Naive thymus-derived CD8-positive, alpha-beta T cell (primary cell): ENCODE measurements at places on chromosomes 3 and 15.

DNA sequence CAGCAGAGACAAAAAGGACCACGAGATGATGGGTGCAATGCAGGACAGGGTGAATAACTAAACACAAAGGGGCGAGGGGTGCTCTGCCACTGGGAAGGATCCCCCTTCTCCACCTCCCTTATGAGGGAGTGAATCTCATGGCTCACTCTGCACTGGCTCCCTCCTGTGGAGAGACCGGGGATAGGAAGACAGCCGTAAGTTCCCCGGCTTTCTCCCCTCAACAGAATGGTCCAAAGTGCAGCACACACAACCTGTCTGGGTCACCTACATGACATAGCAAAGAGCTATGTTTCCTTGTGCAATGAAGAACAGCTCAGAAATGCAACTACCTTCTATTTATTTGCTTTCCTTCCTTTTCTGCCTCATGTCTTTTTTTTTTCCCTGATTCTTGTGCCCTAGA is 7.8 kb upstream of the ACSBG1 start:
- no peak for DNase-seq
- no peaks in the 10 kb centered on the region for H3K27me3 ChIP-seq
- H3K36me3 ChIP-seq = no peaks in the 10 kb centered on the region
- no peak overlapping the region for H3K27ac ChIP-seq
- H3K4me3 ChIP-seq = no peak overlapping the region
- peaks cover 1% of the 10 kb centered on the region for H3K4me1 ChIP-seq

- H3K27ac ChIP-seq = no peak overlapping the region
- no peaks in the 10 kb centered on the region for H3K27me3 ChIP-seq
- H3K4me1 ChIP-seq = no peaks in the 10 kb centered on the region
- DNase-seq = no peak
Measured at GRCh38 chr3:117788506-117788905, 1078.9 kb downstream of the TUSC7 start.

- no peaks in the 10 kb centered on the region for H3K4me1 ChIP-seq
- H3K4me3 ChIP-seq = no peak overlapping the region
- H3K36me3 ChIP-seq = no peaks in the 10 kb centered on the region
- no peak for DNase-seq
- H3K27ac ChIP-seq = no peak overlapping the region
Measured at GRCh38 chr3:132164469-132165092, 129.8 kb upstream of the CPNE4 start.

DNA sequence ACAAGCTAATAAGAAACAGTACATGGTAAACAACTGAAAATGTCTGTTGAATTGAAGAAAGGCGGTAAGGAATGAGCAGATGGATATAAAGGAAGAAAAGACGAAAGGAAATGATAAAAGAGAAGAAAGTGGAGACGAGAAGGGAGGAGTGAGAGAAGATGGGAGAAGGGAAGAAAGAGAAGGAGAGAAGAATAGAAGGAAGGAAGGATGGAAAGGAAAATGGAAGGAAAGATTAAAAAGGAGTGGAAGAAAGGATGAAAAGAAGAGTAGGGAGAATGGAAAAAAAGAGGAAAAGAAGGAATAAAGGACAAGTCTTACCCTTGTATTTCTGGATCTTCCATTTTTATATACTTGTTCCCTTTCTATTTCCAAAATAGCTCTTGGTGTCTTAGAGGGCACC is 17.7 kb downstream of the CPNE4 start:
- H3K4me3 ChIP-seq = no peak overlapping the region
- peaks cover 19% of the 10 kb centered on the region for H3K27me3 ChIP-seq
- H3K36me3 ChIP-seq = no peaks in the 10 kb centered on the region
- no peaks in the 10 kb centered on the region for H3K4me1 ChIP-seq

DNA sequence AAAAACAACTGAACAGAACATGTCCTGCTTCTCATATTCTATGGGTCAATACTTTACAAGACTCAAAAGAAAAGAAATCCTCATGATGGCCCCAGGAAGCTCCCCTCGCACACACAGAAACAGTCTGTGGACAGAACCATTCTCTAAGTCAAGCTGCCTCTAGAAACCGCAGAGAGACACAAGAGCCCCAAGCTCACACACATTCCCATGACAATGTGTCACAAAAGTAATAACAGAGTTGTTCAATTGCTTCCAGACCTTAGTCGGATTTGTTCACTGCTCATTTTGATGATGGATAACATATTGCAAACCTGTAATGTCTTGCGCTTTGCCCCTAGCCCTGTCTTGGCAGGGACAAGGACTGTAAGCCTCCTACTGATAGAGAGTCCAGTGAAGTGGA is 60.9 kb downstream of the UMPS start:
- H3K36me3 ChIP-seq = no peaks in the 10 kb centered on the region
- H3K27me3 ChIP-seq = peaks cover 1% of the 10 kb centered on the region
- no peaks in the 10 kb centered on the region for H3K4me1 ChIP-seq

GRCh38 chr3:46438831-46439230 is 25.9 kb downstream of the LTF start:
- DNase-seq = no peak
- peaks cover 27% of the 10 kb centered on the region for H3K4me1 ChIP-seq
- no peak overlapping the region for H3K27ac ChIP-seq

DNA sequence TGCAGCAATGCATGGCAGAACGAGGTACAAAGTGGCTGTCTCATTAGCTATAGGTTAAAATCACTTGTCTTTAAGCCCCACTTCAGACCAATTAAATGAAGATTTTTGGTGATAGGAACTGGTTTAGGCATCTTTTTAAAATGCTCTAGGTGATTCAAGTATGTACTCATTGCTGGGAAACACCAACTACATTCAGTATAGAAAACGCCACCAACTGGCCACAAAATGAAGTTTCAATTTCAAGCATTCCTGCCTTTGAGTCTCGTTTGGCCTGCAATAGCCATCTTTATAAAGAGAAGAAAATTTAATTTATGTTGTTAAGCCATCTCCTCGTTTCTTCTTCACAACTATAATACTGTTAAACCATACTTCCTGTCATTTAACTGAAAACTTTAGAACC is 587.9 kb downstream of the GBE1 start:
- no peaks in the 10 kb centered on the region for H3K27me3 ChIP-seq
- DNase-seq = no peak
- no peak overlapping the region for H3K4me3 ChIP-seq

GRCh38 chr15:54101664-54102270 is 123.5 kb downstream of the UNC13C start:
- DNase-seq = no peak
- H3K27me3 ChIP-seq = peaks cover 13% of the 10 kb centered on the region
- H3K36me3 ChIP-seq = no peaks in the 10 kb centered on the region
- no peak overlapping the region for H3K4me3 ChIP-seq
- no peaks in the 10 kb centered on the region for H3K4me1 ChIP-seq

DNA sequence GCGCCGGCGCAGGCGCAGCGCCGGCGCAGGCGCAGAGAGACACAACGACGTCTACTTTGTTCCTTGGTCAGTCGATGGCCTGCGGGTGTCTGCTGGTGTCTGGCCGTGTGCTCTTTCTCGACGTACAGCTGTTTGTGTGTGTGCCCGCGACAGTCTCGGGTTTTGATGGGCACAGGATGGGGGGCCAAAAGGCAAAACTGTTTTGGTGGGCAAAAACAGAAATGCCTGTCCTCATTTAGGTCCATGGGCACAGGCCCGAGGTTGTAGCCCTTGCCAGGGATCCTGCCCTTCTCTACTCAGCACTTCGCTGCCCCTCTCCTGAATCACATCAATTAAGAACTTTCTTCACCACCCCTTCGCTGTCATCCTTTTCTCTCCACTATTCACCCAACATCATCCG is 184.8 kb upstream of the CHL1 start:
- H3K36me3 ChIP-seq = no peaks in the 10 kb centered on the region
- H3K4me3 ChIP-seq = peak overlapping the region; percentile 34
- DNase-seq = no peak
- H3K27me3 ChIP-seq = peaks cover 13% of the 10 kb centered on the region

- peak overlapping the region; percentile 79 for H3K27ac ChIP-seq
- DNase-seq = no peak
- H3K36me3 ChIP-seq = no peaks in the 10 kb centered on the region
- H3K4me3 ChIP-seq = peak overlapping the region; percentile 74
- peaks cover 70% of the 10 kb centered on the region for H3K4me1 ChIP-seq
- H3K27me3 ChIP-seq = no peaks in the 10 kb centered on the region
Measured at GRCh38 chr3:107684431-107684925, 161.7 kb downstream of the BBX start.

GRCh38 chr15:98131924-98132323 is 171.4 kb downstream of the ARRDC4 start:
- H3K36me3 ChIP-seq = no peaks in the 10 kb centered on the region
- no peaks in the 10 kb centered on the region for H3K4me1 ChIP-seq
- H3K4me3 ChIP-seq = no peak overlapping the region
- H3K27ac ChIP-seq = no peak overlapping the region
